ENCODE measurements at places on chromosomes 1 and 21.

DNA sequence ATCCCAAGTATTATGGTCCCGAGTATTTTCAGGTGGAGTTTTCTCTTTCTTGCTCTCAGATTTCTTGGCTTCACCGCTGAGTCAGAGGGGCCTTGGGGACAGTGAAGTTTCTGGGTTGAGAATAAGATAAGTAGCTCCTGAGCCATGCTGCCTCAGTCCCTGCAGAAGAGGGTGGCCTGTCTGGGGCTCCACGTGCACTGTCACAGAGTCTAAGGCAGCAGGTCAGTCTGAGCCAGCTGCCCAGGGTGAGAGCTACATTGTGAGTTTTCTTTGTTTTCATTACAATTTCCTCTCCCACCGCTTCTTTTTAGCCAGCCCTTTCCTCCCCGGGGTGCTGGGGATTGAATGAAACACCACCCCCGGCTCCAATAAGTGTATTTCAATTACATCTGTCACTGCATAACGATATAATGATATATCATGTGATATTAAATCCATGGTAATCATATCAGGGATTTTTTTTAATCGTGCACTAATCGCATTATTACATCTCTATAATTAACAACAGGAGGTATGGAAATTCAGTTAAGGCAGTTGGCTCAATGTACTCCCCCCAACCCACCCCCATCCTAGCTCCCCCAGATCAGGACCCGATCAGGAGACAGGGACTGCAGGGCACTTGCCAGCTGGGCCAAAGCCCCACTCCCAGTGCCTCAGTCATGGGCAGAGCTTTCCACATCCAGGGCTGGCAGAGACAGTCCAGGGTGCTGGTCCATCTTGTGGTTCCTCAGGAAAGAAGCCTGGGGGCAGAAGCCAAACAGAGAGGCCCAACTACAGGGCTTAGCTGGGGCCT is 43.7 kb downstream of the DMAP1 start:
- no peak for DNase-seq

- DNase-seq = no peak
Observed at GRCh38 chr1:31715087-31715872, 11.5 kb upstream of the COL16A1 start.

DNA sequence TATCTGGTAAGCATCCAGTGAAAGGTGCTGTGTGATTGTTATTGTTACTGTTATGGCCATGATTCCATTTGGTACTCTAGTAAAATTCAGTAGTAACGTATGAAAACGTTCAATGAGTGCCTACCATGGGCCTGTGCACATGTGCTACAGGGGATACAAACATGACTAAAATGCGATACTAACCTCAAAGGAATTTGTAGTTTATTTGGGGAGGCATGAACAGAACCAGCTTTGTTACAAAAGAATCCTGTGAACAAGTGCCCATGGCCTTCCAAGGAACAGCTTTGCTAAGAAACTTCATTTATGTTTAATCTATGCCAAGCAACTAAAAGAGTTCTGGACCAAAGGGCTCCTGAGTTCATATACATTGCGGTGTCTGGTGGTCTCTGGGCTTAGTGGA is 28.7 kb downstream of the PTGFR start:
- no peak for DNase-seq

- no peak for DNase-seq
Observed at GRCh38 chr1:13760921-13761320, 60.9 kb downstream of the PRDM2 start.

DNA sequence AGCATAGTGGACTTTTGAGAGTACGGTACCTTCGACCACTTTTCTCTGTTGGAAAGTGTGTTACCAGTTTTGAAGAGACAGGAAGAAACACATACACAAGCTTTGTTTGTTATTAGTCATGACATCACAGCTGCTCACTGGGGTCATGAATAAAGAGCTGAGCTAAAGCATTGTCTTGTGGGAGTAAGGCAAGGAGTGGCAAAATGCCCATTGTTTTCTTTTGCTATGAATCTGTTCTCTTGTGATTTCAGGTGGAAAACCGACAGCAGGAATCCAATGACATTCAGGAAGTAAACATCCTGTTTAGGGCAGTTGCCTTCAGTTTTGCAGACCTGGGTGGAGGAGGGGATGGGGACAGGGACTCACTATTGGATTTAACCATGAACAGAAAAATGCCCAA is 66.2 kb downstream of the RGL1 start:
- DNase-seq = no peak

- DNase-seq = no peak
Observed at GRCh38 chr1:31511848-31512615, 64.3 kb upstream of the TINAGL1 start.

GRCh38 chr1:58480191-58480590 is 66.3 kb downstream of the OMA1 start:
- no peak for DNase-seq

DNA sequence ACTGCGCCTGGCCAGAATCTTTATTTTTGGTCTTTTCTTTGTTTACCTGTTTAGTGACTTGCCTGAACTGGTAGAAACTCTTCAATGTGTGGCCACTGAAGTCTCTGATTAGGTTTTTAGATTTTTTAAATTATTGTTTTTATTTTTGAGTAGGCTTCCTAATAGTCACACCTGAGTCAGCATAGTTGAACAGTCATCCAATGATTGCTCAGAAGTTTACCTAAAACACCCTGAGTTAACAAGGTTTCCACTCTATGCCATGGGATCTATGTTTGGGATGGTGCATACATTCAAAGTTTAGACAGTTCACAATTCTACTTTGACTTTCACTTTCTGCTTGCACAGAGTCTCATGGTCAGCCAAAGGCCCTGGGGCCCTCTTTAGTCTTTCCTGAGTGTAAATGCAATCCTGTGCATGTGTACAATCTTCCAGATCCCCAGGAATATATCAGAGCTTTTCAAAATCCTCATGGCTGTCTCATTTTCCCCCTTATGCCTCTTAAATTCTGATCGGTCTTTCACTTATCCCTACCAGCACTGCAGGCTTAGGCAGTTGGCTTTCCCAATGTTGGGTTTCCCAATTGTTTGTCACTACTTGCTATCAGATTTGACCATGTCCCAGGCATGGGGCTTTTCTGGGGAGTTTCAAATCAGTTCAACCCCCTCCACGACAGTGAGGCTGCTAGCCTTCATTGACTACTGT is 114.4 kb upstream of the RAB3GAP2 start:
- no peak for DNase-seq

DNA sequence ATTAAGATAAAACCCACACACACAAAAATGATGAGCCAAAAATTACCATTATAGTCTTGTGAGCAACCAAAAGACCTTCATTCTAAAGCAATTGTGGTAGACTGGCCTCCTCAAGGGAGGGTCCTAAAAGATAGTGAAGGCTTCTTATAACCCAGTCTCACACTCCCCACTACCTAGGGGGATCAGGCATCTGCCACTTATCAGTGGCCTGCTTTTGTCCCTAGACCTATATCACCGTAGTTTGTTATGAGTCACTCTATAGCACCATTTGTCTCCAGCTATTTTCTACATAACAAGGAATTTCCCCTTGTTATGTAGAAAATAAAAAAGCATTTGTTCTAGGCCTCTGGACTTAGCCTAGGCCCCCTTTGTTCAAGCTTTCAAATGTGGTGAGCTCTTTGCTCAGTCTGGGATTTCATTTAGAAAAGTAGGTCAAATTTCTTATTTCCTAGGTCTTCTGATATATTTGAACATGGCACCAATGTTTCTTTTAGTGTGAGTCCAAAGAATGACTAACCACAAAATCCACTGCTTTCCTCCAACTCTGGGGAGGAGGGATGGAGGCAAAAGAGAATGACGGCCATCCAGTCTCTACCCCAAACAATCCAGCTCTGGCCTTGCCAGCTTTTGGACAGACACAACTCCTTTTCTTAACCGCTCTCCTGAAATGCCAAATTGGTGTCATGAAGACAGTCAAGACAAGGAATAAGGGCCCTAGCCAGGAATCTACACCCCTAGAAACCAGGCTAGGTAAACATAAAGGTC is 8.9 kb downstream of the ADAR start:
- DNase-seq = no peak

- DNase-seq = no peak
Observed at GRCh38 chr21:26385721-26386120, 187.4 kb downstream of the CYYR1 start.

DNA sequence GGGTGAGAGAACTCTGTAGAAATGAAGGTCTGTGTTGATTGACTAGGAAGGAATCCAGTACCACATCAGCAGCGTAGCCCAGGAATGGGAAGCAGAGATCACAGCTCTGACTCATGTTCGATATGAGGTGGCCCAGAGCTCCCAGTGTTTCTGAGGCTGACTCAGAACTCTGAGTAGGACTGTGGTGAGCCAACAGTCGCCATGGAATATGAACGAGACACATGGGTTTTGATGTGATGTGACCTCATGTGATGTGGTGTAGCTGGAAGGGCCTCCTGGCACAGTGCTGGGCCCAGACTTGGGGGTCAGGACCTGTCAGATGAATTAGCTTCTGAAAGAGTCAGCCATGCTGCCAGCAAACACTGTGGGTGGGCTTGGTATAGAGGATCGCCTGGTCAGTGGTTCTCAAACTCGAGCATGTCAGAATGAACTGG is 237.0 kb downstream of the MRPL39 start:
- DNase-seq = no peak

- DNase-seq = no peak
Observed at GRCh38 chr1:219900201-219900600, 28.2 kb downstream of the SLC30A10 start.

- DNase-seq = no peak
Observed at GRCh38 chr1:2389644-2390043, 1.7 kb downstream of the MORN1 start.

DNA sequence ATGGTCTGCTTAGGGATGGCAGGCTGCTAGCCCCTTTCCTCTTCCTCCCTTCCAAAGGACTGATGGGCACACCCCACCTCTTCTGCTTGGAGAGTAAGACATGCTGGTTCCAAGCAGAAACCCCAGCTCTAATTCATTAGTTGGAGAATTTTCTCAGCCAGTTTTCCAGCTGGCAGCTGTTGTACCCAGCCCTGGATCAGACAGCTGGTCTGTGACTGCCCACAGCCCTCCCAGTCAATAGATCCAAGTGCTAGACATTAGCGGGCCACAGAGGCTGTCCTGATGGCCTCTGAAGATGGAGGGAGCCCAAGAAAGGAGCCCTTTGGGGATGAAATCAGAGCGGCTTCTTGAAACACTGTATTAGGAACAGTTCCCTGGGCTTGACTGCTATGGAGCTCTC is 35.8 kb downstream of the ACOT11 start:
- DNase-seq = no peak

DNA sequence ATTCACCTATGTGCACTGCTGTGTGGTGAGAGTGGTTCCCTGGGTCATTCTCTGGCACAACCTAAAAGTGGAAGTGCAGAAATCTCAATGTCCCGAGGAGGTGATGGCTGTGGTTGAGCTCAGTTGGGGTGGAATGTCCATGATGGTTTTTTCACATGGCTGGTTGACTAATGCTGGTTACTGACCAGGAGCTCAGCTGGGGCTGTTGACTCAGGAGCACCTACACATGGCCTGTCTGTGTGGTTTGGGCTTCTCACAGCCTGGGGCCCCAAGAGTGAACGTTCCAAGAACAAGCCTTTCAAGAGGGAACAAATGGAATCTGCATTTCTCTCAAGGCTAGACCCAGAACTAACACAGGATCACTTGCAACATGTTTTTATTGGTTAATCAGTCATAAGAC is 6.4 kb upstream of the KANK4 start:
- DNase-seq = no peak
